ENCODE measurements at places on chromosomes 4 and X. TPM values are rescaled to one million over a fixed set of nuclear protein-coding genes. Genes with fewer than 3 reads are reported as not detected.

MAGEA2 gene
- not detected for total RNA-seq

C4orf46 gene
- 3.4 TPM for total RNA-seq

NLGN4X gene
- 5.9 TPM for total RNA-seq

ADAMTS3 gene
- total RNA-seq = 0.94 TPM

HOPX gene
- total RNA-seq = 24.1 TPM

LRAT gene
- 1.1 TPM for total RNA-seq

SORCS2 gene
- total RNA-seq = 2.8 TPM

SRPX gene
- 46.1 TPM for total RNA-seq

CENPVL3 gene
- not detected for total RNA-seq

BMPR1B gene
- total RNA-seq = 5.3 TPM

MAGEH1 gene
- total RNA-seq = 19.1 TPM

NEXMIF gene
- 2.4 TPM for total RNA-seq

HERC5 gene
- 3.0 TPM for total RNA-seq

DCHS2 gene
- 1.8 TPM for total RNA-seq

SPANXD gene
- not detected for total RNA-seq

IL3RA gene
- 7.4 TPM for total RNA-seq

STARD8 gene
- 10.9 TPM for total RNA-seq

ZNF185 gene
- total RNA-seq = 62.2 TPM

FGFBP2 gene
- total RNA-seq = not detected

TCEAL3 gene
- total RNA-seq = 49.1 TPM

FABP2 gene
- total RNA-seq = not detected

SPANXN2 gene
- not detected for total RNA-seq

TMPRSS11D gene
- total RNA-seq = not detected

HTRA3 gene
- total RNA-seq = 17.5 TPM

USP51 gene
- 3.5 TPM for total RNA-seq

SULT1B1 gene
- total RNA-seq = 1.1 TPM

CA5B gene
- total RNA-seq = 24.2 TPM

BDH2 gene
- total RNA-seq = 41.4 TPM

LARP1B gene
- 30.3 TPM for total RNA-seq

FATE1 gene
- not detected for total RNA-seq

GRIA2 gene
- total RNA-seq = 0.18 TPM

TBC1D8B gene
- total RNA-seq = 11.1 TPM

HSFX4 gene
- not detected for total RNA-seq

MAGEB1 gene
- not detected for total RNA-seq

MTTP gene
- not detected for total RNA-seq

SLITRK4 gene
- total RNA-seq = 0.18 TPM

ZXDB gene
- total RNA-seq = 9.4 TPM

L1CAM gene
- 3.8 TPM for total RNA-seq

CENPVL1 gene
- not detected for total RNA-seq

USP26 gene
- total RNA-seq = not detected

DCAF8L1 gene
- total RNA-seq = not detected

SERTM2 gene
- total RNA-seq = 5.6 TPM

PPEF2 gene
- total RNA-seq = not detected

MRPS18C gene
- total RNA-seq = 42.8 TPM

SHROOM3 gene
- 35.5 TPM for total RNA-seq

HSFX1 gene
- total RNA-seq = 2.5 TPM

CT45A3 gene
- total RNA-seq = not detected

ODAPH gene
- total RNA-seq = not detected

MRFAP1L1 gene
- total RNA-seq = 52.5 TPM

STIM2 gene
- total RNA-seq = 31.2 TPM

THAP9 gene
- total RNA-seq = 6.5 TPM

CD99 gene
- total RNA-seq = 167 TPM

PDZD4 gene
- 10.6 TPM for total RNA-seq

GLRB gene
- total RNA-seq = 2.4 TPM

LDB2 gene
- 63.3 TPM for total RNA-seq

MXD4 gene
- 34.5 TPM for total RNA-seq

FAM9B gene
- total RNA-seq = 0.65 TPM

ZRSR2 gene
- 15.5 TPM for total RNA-seq

NPY1R gene
- 4.5 TPM for total RNA-seq

PAGE2 gene
- total RNA-seq = not detected

Data from ureter (tissue), 1 donor.